GM04503 (cell line): ENCODE measurements at places on chromosomes 5 and 9.

DNA sequence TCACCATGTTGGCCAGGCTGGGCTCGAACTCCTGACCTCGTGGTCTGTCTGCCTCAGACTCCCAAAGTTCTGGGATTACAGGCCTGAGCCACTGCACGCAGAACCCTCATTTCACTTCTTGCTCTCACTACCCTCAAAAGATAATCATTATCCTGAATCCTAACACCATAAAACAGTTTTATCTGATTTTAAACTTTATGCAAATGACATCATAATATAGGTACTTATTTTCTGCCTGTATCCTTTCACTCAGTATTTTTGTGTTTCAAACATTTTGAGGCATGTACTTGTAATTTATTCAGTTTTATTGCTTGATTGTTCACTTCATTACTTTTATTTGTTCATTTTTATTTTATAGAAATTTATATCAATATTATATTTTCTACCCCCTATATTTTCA is 719.2 kb upstream of the ARRDC3 start:
- no peak for DNase-seq

- peak; percentile 54 for DNase-seq
Measured at GRCh38 chr5:149172261-149172660, 31.0 kb downstream of the ABLIM3 start.

- DNase-seq: no peak
Measured at GRCh38 chr5:14260637-14261036, 117.5 kb downstream of the TRIO start.

- no peak for DNase-seq
Measured at GRCh38 chr9:14314424-14314928, 535 bp upstream of the NFIB start.

DNA sequence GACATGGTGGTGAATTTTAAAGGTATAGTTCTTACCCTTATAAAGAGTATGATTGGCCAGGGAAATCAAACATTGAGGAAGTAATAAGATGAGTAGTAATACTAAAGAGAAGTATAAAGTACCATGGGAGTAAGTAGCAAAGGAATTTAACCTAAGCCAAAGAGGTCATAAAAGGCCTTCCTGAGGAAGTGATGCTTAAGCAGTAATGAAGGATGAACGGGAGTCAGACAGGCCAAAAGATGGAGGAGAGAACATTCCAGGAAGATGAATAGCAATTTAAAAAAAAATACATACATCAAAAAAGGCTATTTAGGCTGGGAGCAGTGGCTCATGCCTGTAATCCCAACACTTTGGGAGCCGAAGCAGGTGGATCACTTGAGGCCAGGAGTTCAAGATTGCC is 29.0 kb downstream of the KLHL3 start:
- no peak for DNase-seq
